ENCODE measurements at places on chromosomes 13 and 19. TPM values are rescaled to one million over a fixed set of nuclear protein-coding genes. Genes with fewer than 3 reads are reported as not detected.
A peak's percentile ranks its signal among the peaks of the same experiment; 100 is the strongest.

The SPIB gene
- total RNA-seq: 1.7 TPM

The MAMSTR gene
- total RNA-seq: 2.1 TPM

GRCh38 chr19:17021793-17022590 lies 4.6 kb downstream of the CPAMD8 start:
- H3K4me3 ChIP-seq: no peak overlapping the region
- peaks cover 16% of the 10 kb centered on the region for H3K36me3 ChIP-seq
- no peak overlapping the region for H3K27ac ChIP-seq
- peaks cover 5% of the 10 kb centered on the region for H3K4me1 ChIP-seq
- no peak for DNase-seq
- H3K27me3 ChIP-seq: peaks cover 3% of the 10 kb centered on the region

GRCh38 chr13:97858161-97858560 lies 95.3 kb upstream of the IPO5 start:
- H3K36me3 ChIP-seq: no peaks in the 10 kb centered on the region
- no peak overlapping the region for H3K4me3 ChIP-seq
- H3K27ac ChIP-seq: no peak overlapping the region
- no peak for DNase-seq
- peaks cover 3% of the 10 kb centered on the region for H3K4me1 ChIP-seq
- H3K27me3 ChIP-seq: no peaks in the 10 kb centered on the region

The CIC gene
- 86.0 TPM for total RNA-seq

The SGCG gene
- total RNA-seq: not detected

The NKPD1 gene
- 0.53 TPM for total RNA-seq

DNA sequence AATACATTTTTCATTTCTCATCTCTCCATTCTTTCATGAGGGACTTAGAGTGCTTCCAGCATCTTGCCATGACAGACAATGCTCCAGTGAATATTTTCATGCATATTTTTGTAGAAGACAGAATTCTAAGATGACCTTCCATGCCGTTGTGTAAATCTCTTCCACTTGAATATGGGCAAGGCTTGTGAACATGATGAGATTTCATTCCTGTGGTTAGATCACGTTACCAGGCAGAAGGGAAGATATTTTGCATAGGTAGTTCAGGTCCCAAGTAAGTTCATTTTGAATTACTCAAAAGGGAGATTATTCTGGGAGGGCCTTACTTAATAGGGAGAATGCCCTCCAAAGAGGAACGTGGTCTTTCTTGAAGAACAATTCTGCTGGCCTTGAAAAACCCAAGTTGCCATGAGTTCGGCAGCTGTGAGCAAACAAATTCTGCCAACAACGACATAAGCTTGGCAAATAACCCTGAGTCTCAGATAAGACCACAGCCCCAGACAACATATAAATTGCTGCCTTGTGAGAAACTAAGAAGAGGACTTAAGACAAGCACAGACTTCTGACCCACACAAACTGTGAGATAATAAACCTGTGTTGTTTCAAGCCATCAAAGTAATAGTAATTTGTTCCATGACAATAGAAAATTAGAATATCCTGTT lies 400.5 kb upstream of the GPC6 start:
- H3K4me1 ChIP-seq: peaks cover 9% of the 10 kb centered on the region
- no peak overlapping the region for H3K4me3 ChIP-seq
- no peaks in the 10 kb centered on the region for H3K36me3 ChIP-seq
- H3K27me3 ChIP-seq: peaks cover 11% of the 10 kb centered on the region
- H3K27ac ChIP-seq: no peak overlapping the region

The PCSK4 gene
- total RNA-seq: 37.7 TPM

GRCh38 chr19:38401148-38401547 lies 1.7 kb upstream of the FAM98C start:
- peaks cover 31% of the 10 kb centered on the region for H3K27me3 ChIP-seq
- no peak overlapping the region for H3K27ac ChIP-seq
- no peak overlapping the region for H3K4me3 ChIP-seq

The DCT gene
- total RNA-seq: not detected

The MYO16 gene
- total RNA-seq: 2.3 TPM

DNA sequence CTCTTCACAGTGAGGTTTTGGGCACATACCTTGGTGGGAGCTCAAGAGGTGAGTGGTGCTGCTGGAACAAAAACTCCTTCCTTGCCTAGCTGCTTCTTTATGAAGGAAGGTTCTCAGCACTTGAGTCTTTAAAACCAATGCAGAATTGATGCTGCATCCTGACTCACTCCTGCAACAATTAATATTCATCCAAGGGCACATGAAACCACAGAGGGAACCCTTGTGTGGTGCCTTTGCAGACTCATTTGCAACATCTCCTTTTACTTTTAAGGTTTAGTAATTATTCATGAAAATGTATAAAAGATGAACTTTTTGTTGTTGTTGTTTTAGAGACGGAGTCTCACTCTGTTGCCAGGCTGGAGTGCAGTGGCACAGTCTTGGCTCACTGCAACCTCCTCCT lies 30.1 kb downstream of the OPA3 start:
- no peak overlapping the region for H3K4me3 ChIP-seq
- DNase-seq: no peak
- no peaks in the 10 kb centered on the region for H3K27me3 ChIP-seq
- no peaks in the 10 kb centered on the region for H3K4me1 ChIP-seq

- H3K27ac ChIP-seq: no peak overlapping the region
- H3K4me3 ChIP-seq: peak overlapping the region; percentile 73
- H3K27me3 ChIP-seq: peaks cover 17% of the 10 kb centered on the region
- H3K36me3 ChIP-seq: peaks cover 7% of the 10 kb centered on the region
- no peak for DNase-seq
Observed at GRCh38 chr19:15108145-15108844, 1.1 kb downstream of the SYDE1 start.

The FGF9 gene
- 16.2 TPM for total RNA-seq

DNA sequence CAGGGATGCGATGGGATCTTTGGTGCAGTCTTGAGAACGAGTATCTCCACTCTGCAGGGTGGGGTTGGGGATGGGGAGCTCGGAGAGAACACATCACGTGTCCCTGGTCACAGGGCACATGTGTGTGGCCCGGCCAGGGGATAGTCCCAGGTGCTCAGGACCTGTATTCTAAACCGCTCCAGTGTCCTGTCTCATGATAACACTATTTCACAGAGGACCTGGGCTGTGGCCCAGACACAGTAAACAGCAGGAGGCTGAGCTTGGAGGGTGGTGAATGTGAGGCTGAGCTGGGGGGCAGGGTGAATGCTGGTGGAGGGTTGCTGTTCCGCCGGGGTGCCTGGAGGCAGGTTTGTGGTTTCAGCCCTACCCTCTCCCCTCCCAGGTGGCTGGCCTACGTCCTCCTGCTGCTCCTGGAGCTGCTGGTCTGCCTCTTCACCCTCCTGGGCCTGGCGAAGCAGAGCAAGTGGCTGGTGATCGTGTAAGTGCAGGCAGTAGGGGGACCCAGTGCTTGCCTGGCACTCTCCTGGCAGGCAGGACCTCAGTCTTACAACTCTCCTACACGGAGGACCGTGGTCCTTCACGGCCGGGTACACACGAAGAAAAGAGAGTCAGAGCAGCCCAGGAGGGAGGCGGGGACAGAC lies 11.1 kb downstream of the TTYH1 start:
- peaks cover 58% of the 10 kb centered on the region for H3K27me3 ChIP-seq
- H3K36me3 ChIP-seq: peaks cover 19% of the 10 kb centered on the region
- no peak overlapping the region for H3K27ac ChIP-seq
- peaks cover 5% of the 10 kb centered on the region for H3K4me1 ChIP-seq
- H3K4me3 ChIP-seq: no peak overlapping the region

- H3K27me3 ChIP-seq: no peaks in the 10 kb centered on the region
- DNase-seq: no peak
- peaks cover 13% of the 10 kb centered on the region for H3K4me1 ChIP-seq
- H3K36me3 ChIP-seq: no peaks in the 10 kb centered on the region
- no peak overlapping the region for H3K27ac ChIP-seq
- no peak overlapping the region for H3K4me3 ChIP-seq
Observed at GRCh38 chr13:43402380-43402779, 379.0 kb downstream of the DNAJC15 start.

The PLPP2 gene
- total RNA-seq: 46.3 TPM

DNA sequence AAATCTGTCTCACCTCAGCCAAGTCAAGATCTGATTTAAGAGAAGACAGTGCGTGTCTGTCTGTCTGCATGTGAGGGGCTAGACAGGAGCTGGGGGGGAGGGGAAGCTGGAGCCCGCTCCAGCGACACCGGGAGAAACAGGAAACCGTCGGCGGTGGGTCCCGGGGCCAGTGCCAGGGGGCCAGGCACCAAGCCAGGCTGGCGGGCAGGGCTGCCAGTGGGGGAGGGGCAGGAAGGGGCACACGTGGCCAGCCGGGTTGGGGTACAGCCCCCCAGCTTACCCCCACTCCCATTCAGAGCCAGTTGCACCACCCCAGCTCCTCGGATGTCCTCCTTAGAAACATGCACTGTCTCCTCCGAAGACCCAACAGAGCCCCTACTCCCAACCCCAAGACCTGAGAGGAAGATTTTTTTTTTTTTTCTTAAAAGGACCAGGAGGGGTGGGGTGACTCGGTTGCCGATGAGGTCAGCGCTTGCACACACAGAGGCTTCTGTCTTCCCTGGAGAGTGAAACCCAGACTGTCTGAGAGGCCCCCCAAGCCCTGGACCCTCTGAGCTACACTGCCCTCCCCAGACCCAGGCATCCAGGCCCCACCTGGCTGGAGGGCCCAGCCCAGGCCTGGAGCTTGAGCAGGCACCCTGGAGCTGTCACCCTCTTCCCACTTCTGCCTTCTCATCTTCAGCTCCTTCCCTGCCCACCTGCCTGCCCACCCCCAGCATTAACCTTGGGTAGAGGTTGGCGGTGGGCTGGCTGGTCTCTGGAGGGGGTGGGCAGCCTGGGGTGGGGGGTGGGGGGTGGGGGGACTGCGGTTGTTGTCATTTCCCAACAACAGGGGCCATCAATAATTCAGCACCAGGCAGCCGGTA lies 4.0 kb downstream of the ERF start:
- H3K36me3 ChIP-seq: peaks cover 3% of the 10 kb centered on the region
- no peak overlapping the region for H3K27ac ChIP-seq
- no peaks in the 10 kb centered on the region for H3K27me3 ChIP-seq
- H3K4me3 ChIP-seq: no peak overlapping the region
- peaks cover 18% of the 10 kb centered on the region for H3K4me1 ChIP-seq
- DNase-seq: no peak

DNA sequence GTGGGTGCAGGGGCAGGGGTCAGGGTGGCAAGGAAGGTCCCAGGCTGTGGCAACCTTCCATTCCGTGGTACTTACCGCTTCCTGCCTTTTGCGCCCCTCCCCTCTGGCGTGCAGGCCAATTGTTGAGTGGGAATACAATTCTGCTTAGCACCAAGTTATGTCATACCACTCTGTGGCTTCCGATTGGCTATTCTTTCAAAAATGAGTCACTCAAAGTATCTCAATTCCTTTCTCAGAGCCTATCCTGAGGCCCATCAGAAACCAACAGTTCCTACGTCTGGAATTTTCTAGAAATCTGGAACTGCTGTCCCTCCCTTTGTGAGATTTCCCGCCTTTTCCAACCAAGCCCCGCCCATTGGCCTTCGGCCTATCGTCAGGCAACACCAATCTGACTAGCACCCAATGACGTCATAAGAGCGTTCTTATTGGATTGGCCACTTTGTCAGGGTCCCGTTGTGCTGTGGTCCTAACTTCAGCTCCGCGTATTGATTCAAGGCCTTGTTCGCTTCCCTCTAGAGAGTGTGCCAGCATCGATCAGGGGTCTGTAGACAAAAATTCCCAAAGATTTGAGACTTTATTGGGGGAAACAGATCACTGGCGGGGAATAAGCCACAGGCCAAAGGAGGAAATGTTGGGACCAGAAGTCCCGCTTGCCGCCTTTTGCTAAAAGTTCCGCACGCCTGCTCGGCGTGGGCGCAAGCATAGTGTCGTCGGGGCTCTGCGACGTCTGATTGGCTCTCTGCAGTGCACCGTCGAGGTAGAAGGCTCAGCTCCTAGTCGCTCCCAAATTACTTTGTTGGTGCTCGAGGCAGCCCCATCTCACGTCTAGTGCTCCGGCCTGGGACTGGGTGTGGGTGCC lies 11.7 kb downstream of the NTN5 start:
- H3K4me1 ChIP-seq: peaks cover 1% of the 10 kb centered on the region
- peaks cover 19% of the 10 kb centered on the region for H3K27me3 ChIP-seq
- no peak overlapping the region for H3K4me3 ChIP-seq
- H3K36me3 ChIP-seq: no peaks in the 10 kb centered on the region
- no peak for DNase-seq
- no peak overlapping the region for H3K27ac ChIP-seq

DNA sequence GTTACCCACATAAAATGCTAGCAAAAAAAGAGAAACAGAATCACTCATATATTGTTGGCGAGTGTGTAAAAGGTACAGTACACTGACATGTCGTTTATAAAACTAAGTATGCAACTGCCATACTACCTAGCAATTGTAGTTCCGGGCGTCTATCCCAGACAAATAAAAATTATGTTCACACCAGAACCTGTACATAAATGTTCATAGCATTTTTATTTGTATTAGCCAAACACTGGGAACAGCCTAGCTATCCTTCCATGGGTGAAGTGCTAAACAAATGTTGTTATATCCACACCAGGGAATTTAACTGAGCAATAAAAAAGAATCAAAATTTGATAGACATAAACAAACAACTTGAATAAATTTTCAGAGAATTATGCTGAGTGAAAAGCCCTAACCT lies 28.9 kb upstream of the POSTN start:
- H3K36me3 ChIP-seq: no peaks in the 10 kb centered on the region
- H3K4me3 ChIP-seq: no peak overlapping the region
- DNase-seq: no peak
- H3K27ac ChIP-seq: no peak overlapping the region
- H3K4me1 ChIP-seq: peaks cover 8% of the 10 kb centered on the region

GRCh38 chr13:28528388-28528787 lies 33.5 kb upstream of the FLT1 start:
- no peaks in the 10 kb centered on the region for H3K36me3 ChIP-seq
- H3K27me3 ChIP-seq: peaks cover 34% of the 10 kb centered on the region
- peaks cover 8% of the 10 kb centered on the region for H3K4me1 ChIP-seq

- DNase-seq: no peak
- no peak overlapping the region for H3K27ac ChIP-seq
- H3K4me3 ChIP-seq: no peak overlapping the region
- H3K4me1 ChIP-seq: peaks cover 7% of the 10 kb centered on the region
- no peaks in the 10 kb centered on the region for H3K36me3 ChIP-seq
Observed at GRCh38 chr13:102392481-102393209, 9.2 kb downstream of the FGF14 start.

DNA sequence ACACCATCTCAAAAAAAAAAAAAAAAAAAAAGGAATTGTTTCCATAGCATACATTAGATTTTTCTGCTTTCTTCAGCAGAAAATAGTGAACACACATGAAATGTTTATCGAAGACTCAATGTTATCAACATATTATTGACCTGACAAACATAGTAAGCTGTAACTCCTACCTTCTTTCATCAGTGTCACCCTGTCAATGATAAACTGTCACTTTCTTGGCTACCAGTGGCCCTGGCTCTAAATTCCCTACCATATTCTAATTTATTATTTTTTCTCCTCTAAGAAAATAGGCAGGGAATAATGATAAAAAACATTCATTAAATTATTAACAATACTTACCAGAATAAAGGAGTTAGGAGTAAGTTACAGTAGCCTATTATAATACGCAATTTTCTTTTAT lies 127.3 kb upstream of the KLHL1 start:
- no peaks in the 10 kb centered on the region for H3K27me3 ChIP-seq
- H3K36me3 ChIP-seq: no peaks in the 10 kb centered on the region
- no peaks in the 10 kb centered on the region for H3K4me1 ChIP-seq
- H3K27ac ChIP-seq: no peak overlapping the region
- H3K4me3 ChIP-seq: no peak overlapping the region

The GRK1 gene
- 1.1 TPM for total RNA-seq

The CGB2 gene
- not detected for total RNA-seq

The MYO1F gene
- total RNA-seq: 0.16 TPM

GRCh38 chr13:58119351-58119750 lies 487.8 kb downstream of the PCDH17 start:
- H3K27me3 ChIP-seq: no peaks in the 10 kb centered on the region
- no peaks in the 10 kb centered on the region for H3K36me3 ChIP-seq
- no peak overlapping the region for H3K27ac ChIP-seq
- H3K4me1 ChIP-seq: peaks cover 3% of the 10 kb centered on the region
- no peak for DNase-seq
